ENCODE measurements at places on chromosomes 3 and 15. TPM values are rescaled to one million over a fixed set of nuclear protein-coding genes. Genes with fewer than 3 reads are reported as not detected.
A peak's percentile ranks its signal among the peaks of the same experiment; 100 is the strongest.

DNA sequence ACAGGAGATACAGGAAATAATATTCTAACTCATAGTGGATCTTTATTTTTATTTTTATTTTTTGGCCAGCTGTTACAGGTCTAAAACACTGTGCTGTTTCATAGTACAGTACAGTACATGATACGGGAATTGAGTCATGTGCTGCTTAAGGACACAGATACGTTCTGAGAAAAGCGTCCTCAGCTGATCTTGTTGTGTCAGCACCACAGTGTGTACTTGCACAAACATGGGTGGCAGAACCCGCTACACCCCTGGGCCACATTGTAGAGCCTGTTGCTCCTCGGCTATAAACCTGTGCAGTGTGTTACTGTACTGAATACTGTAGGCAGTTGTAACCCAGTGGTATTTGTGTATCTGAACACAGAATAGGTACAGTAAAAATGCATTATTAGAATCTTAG, 183.4 kb downstream of the OR4M2 start:
- no peak for DNase-seq

- DNase-seq = peak; percentile 45
These were observed 38.7 kb upstream of the CA12 start for GRCh38 chr15:63420333-63420747.

GRCh38 chr3:30779686-30780287, 114.7 kb downstream of the GADL1 start:
- no peak for DNase-seq

- no peak for DNase-seq
These were observed 13.2 kb upstream of the ZBTB20 start for GRCh38 chr3:115160295-115160694.

- DNase-seq = peak; percentile 59
These were observed 1.2 kb downstream of the CADPS start for GRCh38 chr3:62873761-62874710.

GRCh38 chr3:36447061-36447460, 66.8 kb downstream of the STAC start:
- DNase-seq = no peak

GRCh38 chr15:95105229-95105628, 873.9 kb downstream of the MCTP2 start:
- no peak for DNase-seq

DNA sequence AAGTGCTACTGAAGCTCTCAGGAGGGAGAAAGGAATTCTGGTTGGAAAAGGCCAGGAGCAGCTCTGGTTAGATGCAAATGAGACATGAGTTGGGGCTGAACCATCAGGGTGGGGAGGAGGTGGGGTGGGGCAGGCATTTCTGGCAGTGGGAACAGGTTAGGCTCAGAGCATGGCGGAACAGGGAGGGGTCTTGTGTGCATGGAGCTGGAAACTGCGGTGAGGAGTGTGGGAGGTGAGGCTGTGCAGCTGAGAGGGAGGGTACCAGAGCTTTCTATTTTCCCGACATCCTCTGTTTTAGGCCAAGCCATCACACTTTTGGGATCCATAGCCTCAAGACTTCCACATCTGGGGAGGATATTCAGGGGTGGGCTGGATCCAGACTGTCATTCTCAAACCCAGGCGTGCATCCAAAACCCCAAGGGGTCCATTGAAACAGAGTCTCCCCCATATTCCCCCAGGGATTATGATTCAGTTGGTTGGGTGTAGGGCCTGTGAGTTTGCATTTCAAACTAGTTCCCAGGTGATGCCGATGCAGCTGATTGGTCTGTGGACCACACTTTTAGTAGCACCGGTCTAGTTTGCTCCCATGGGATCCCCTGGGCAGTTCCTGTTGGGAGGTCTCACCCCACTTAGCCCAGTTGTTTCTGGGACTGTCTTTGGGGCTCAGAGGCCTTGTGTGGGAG, 100.9 kb upstream of the TLE3 start:
- no peak for DNase-seq

DNA sequence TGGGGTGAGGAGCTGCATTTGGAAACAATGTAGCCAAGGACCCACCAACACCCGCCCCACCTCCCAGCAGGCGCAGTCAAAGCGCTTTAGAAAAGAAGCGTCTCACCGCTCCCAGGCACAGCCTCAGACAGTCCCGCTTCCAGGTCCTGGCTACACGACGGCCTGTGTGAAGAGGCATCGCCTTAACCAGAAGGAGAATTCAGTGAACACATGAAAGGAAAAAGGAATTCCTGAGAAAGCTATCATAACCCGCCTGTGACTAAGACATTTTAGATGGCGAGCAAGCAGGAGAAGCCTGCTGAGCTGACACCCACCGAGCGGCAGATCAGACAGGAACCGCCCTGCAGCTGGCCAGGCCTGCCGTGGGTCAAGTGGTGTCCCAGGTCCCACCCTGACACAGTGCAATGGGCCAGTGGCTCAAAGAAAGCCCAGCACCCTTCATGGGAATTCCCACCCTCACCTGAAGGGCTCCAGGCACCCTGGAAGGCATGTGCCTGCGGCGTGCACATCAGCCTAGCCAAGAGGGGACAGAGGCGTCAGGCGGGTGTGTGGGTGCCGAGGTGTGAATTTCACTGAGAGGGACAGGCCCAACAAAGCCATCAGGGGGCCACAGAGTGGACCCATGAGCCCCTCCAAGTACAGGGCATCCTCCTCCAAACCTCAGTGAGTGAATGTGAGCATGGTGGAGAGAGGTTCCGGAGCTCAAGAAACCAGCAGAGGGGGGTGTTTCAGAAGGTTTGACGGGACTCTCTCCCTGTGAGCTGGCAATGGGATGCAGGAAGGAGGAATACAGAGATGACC, 144.8 kb downstream of the NSMCE3 start:
- DNase-seq = no peak

- no peak for DNase-seq
These were observed 13.8 kb upstream of the PSMD6 start for GRCh38 chr3:64037084-64037483.

DNA sequence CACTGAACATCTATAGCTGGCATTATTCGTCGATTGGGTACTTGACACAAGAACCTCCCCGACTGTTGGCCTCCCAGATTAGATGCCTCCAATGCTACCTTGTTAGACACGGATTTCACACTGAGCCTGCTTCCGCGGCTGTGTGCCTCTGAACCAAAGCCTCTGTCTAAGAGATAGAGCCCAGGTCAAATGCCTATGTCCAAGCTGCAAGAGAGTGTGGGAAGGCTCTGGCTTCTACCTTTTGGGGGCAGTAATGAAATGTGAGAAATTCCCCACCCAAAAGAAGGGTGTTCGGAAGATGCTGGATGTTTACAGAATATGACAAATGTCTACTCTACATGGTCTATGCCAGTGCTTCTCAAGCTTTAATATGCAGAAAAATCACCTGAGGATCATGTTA, 2.0 kb upstream of the RPUSD2 start:
- no peak for DNase-seq

DNA sequence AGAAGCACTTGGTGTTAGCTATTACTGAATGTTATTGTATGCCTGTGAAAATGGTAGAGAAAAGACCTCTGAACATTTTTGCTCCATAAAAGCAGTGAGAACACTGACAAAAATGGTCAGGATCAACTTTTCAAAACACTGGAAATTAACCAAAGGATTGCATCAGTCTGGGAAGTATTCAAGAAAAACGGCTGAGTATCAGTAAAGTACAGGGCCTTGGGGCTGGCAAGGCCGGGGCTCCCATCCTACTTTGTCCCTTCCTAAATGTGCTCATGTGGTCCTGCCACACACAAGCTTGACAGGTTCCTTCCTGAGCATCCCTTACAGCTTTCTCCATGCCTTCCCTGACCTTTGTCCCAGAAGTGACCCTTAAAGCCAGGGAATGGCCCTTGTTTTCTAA, 84.0 kb downstream of the CFAP20DC start:
- DNase-seq = no peak

GRCh38 chr3:134827213-134827612, 32.2 kb downstream of the EPHB1 start:
- DNase-seq = no peak

- DNase-seq = no peak
These were observed 15.7 kb downstream of the PDIA5 start for GRCh38 chr3:123082370-123083065.

The GMNC gene
- total RNA-seq = not detected

The KLHL40 gene
- not detected for total RNA-seq

The TM6SF1 gene
- total RNA-seq = not detected

The PLA2G4E gene
- total RNA-seq = not detected

The FBXL2 gene
- 3.0 TPM for total RNA-seq

The COL7A1 gene
- 8.1 TPM for total RNA-seq

The NR2E3 gene
- 0.55 TPM for total RNA-seq

The HDDC3 gene
- total RNA-seq = 20.5 TPM

The GABRB3 gene
- 1.9 TPM for total RNA-seq
